ENCODE measurements at places on chromosomes 7 and 10. TPM values are rescaled to one million over a fixed set of nuclear protein-coding genes. Genes with fewer than 3 reads are reported as not detected.
A peak's percentile ranks its signal among the peaks of the same experiment; 100 is the strongest.

- DNase-seq = peak; percentile 94
- peaks cover 10% of the 10 kb centered on the region for H3K4me1 ChIP-seq
- H3K27me3 ChIP-seq = peaks cover 9% of the 10 kb centered on the region
- no peaks in the 10 kb centered on the region for H3K36me3 ChIP-seq
Measured at GRCh38 chr10:46558392-46559185, 2.1 kb upstream of the GPRIN2 start.

DNA sequence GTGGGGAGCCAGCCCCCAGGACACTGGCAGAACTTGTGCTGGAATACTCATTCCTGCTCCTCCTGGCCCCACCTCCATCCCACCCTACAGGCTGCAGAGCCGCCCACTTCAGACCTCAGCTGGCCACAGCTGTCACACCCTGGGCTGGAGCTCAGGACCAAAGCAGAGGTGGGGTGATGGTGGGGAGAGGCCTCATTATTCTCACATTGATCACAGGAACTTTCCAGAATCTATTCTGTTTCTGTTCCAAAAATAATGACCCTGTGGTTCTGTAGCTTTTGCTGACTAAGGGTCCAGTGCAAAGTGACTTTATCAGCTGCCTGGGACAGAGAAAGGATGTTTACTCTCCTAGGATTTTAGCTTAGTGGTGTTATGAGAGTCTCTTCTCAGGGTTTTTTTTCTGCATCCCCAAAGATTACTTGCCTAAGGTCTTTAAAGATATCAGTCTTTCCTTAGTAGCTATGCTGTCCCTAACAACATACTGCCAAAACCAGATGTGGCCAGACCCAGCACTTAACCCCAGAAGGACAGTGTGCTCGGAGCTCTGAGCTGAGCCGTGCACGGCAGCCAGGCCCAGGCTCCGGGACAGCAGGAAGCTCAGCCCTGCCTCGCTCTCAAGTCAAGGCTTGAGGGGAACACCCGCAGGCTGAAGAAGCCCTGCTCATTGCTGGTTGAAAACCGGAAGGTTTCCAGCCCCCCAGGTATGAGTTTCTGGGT lies 223.3 kb downstream of the MLLT10 start:
- H3K4me3 ChIP-seq = no peak overlapping the region
- peaks cover 14% of the 10 kb centered on the region for H3K36me3 ChIP-seq
- DNase-seq = no peak
- no peaks in the 10 kb centered on the region for H3K27me3 ChIP-seq

DNA sequence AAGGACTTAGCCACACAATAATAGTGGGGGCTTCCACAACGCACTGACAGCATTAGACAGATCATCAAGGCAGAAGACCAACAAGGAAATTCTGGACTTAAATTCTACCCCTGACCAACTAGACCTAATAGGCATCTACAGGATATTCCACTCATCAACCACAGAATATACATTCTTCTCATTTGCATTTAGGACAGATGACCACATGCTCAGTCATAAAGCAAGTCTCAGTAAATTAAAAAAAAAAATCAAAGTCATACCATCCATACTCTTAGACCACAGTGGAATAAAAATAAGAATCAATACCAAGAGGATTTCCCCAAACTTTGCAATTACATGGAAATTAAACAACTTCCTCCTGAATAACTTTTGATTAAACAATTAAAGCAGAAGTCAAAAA lies 155.9 kb downstream of the CDK14 start:
- H3K27me3 ChIP-seq = no peaks in the 10 kb centered on the region
- H3K4me3 ChIP-seq = no peak overlapping the region
- no peak for DNase-seq
- no peak overlapping the region for H3K27ac ChIP-seq
- H3K36me3 ChIP-seq = peaks cover 11% of the 10 kb centered on the region

DNA sequence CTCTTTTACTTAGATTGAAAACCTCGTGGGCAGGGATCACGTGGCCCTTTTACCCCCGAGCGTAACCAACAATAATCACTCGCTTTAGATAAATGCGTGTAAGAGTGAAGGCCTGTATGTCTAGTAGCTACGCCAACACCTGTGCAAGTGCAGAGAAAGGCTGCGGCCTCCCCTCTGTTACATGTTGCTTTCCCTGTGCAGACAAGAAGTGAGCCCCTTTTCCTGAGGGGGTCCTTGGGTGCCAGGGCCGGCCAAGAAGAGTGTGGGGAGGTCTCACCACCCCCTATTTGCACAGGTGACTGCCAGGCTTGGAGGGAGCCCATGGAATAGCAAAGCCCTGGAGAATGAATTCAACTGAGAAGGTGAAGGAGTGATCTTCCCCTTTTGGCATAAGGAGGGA lies 35.6 kb upstream of the CNPY1 start:
- H3K27me3 ChIP-seq = peaks cover 54% of the 10 kb centered on the region
- H3K4me3 ChIP-seq = no peak overlapping the region
- peaks cover 9% of the 10 kb centered on the region for H3K4me1 ChIP-seq
- no peak for DNase-seq
- H3K36me3 ChIP-seq = no peaks in the 10 kb centered on the region

- peak; percentile 90 for DNase-seq
- no peak overlapping the region for H3K4me3 ChIP-seq
- H3K27ac ChIP-seq = no peak overlapping the region
- peaks cover 9% of the 10 kb centered on the region for H3K36me3 ChIP-seq
Measured at GRCh38 chr7:98217623-98218582, 6.7 kb downstream of the BHLHA15 start.

DNA sequence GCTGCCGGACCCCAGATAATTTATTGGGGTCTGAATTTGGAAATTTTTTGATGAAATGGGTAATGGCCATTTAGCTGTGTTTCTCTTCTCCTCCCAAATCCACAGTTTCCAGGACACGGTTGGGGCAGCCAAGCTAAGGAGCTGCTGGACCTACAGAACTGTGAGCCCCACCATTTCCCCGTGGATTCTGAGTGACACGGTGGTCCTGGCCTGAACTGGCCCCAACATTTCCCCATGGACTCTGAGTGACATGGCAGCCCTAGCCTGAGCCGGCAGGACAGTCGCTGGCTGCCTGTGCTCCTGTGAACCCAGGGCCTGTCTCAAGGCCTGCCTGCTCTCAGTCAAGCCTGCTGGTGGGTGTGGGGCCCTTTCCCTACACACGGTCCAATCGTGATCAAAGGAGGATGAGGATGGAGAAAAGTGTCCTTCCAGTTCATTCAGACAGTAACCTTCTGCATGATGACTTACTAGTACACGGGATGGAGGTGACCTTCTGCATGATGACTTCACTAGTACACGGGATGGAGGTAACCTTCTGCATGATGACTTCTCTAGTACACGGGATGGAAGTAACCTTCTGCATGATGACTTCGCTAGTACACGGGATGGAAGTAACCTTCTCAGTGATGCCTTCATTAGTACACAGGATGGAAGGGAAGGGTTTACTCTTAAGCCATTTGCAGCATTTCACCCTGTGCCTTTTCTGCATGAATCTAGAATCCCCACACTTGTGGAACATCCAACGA lies 359.9 kb downstream of the GLRX3 start:
- no peak for DNase-seq
- H3K4me3 ChIP-seq = no peak overlapping the region
- H3K36me3 ChIP-seq = no peaks in the 10 kb centered on the region

DNA sequence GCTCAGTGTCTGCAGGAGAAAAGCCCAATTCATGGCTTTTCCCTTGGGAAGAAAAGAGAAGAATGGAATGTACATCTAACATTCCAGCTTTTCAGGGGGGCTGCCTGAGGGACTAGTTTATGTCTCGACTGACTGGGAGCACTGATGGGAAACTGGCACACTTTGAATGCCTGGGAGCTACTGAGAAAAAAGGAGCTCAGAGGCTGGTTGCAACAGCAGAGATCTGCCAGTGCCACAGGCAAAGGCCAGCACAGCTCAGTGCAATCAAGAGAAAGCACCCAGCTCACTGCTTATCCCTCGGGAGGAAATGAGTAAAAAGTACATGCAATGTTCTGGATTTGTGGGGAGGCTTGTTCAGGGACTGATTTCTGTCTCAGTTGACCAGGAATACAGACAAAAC lies 226.2 kb downstream of the COBL start:
- H3K27me3 ChIP-seq = peaks cover 8% of the 10 kb centered on the region
- peaks cover 9% of the 10 kb centered on the region for H3K36me3 ChIP-seq
- peak overlapping the region; percentile 87 for H3K27ac ChIP-seq
- H3K4me1 ChIP-seq = peaks cover 28% of the 10 kb centered on the region
- H3K4me3 ChIP-seq = no peak overlapping the region

- H3K27me3 ChIP-seq = no peaks in the 10 kb centered on the region
- H3K36me3 ChIP-seq = peaks cover 1% of the 10 kb centered on the region
- no peak overlapping the region for H3K27ac ChIP-seq
- no peak for DNase-seq
- peaks cover 39% of the 10 kb centered on the region for H3K4me1 ChIP-seq
- H3K4me3 ChIP-seq = no peak overlapping the region
Measured at GRCh38 chr10:24706479-24707118, 17.1 kb downstream of the ARHGAP21 start.

DNA sequence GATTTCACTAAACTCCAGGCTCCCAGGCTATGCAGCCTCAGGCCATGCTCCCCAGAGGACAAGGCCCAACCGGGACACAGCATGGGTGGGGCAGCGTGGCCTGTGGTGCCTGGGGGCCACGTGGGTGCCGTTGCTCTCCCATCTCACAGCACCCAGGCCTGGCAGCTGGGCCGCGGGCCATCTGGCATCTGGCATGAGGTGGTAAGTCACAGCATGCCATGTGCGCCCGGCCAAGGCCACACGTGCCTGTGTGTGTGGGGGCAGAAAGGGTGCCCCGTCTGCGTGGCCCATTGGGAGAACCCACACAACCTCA lies 204.1 kb downstream of the EBF3 start:
- H3K27ac ChIP-seq = no peak overlapping the region
- no peaks in the 10 kb centered on the region for H3K27me3 ChIP-seq
- H3K4me3 ChIP-seq = no peak overlapping the region
- H3K36me3 ChIP-seq = no peaks in the 10 kb centered on the region
- H3K4me1 ChIP-seq = no peaks in the 10 kb centered on the region
- DNase-seq = peak; percentile 87

GRCh38 chr10:95305606-95306317 lies 15.0 kb upstream of the PDLIM1 start:
- peaks cover 1% of the 10 kb centered on the region for H3K27me3 ChIP-seq
- no peak for DNase-seq
- no peaks in the 10 kb centered on the region for H3K36me3 ChIP-seq
- no peak overlapping the region for H3K4me3 ChIP-seq
- H3K4me1 ChIP-seq = peaks cover 33% of the 10 kb centered on the region

GRCh38 chr10:16999665-17000451 lies 129.8 kb downstream of the CUBN start:
- no peaks in the 10 kb centered on the region for H3K27me3 ChIP-seq
- H3K27ac ChIP-seq = peak overlapping the region; percentile 99
- H3K36me3 ChIP-seq = no peaks in the 10 kb centered on the region
- no peak for DNase-seq
- H3K4me3 ChIP-seq = peak overlapping the region; percentile 4
- peaks cover 82% of the 10 kb centered on the region for H3K4me1 ChIP-seq

- H3K4me3 ChIP-seq = peak within 1 kb of the TSS; percentile 87
- H3K27ac ChIP-seq = peak within 1 kb of the TSS; percentile 88
- H3K4me1 ChIP-seq = peaks cover 52% of the 10 kb centered on the region
Measured at GRCh38 chr7:42236976-42237810, at the start of gene GLI3. GLI3 (minus strand) TSS chr7:42237209; CDS start chr7:42223253, 13,956 bp downstream.

DNA sequence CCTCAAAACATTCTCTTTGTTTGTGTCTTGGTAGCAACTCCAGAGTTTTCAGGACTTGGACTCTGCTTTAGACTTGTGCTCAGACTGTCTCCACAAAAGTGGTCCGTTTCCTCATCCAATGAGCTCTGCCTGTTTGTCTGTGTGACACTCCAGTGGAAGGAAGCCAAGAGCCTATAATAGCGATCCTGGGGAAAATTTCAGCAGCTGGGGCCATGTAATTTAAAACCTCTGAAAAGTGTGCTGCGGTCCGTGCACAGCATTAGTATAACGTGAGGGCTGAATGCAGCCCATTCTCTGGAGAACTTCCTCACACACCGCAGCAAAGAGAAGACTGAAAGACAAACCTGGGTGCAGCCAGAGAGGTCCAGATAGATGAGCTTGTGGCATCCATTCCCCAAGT lies at the start of gene LRRC17:
LRRC17 (plus strand) TSS at position 259 of the 400 bp plus-strand sequence. CDS start 20,914 bp downstream, outside the sequence.
- H3K4me1 ChIP-seq = peaks cover 46% of the 10 kb centered on the region
- no peaks in the 10 kb centered on the region for H3K36me3 ChIP-seq
- H3K27ac ChIP-seq = peak within 1 kb of the TSS; percentile 91
- peak within 1 kb of the TSS; percentile 72 for H3K4me3 ChIP-seq

GRCh38 chr7:103132995-103133688 lies 15.8 kb downstream of the NAPEPLD start:
- peaks cover 29% of the 10 kb centered on the region for H3K4me1 ChIP-seq
- H3K36me3 ChIP-seq = peaks cover under 1% of the 10 kb centered on the region
- DNase-seq = no peak
- no peak overlapping the region for H3K4me3 ChIP-seq

GRCh38 chr10:90461437-90462155 lies 396.2 kb downstream of the HTR7 start:
- DNase-seq = no peak
- peaks cover under 1% of the 10 kb centered on the region for H3K27me3 ChIP-seq
- H3K36me3 ChIP-seq = no peaks in the 10 kb centered on the region
- H3K4me3 ChIP-seq = no peak overlapping the region

GRCh38 chr10:27743012-27743876 lies 2.4 kb downstream of the MKX start:
- DNase-seq = peak; percentile 95
- H3K27ac ChIP-seq = peak overlapping the region; percentile 94
- peak overlapping the region; percentile 84 for H3K4me3 ChIP-seq
- peaks cover 2% of the 10 kb centered on the region for H3K36me3 ChIP-seq
- peaks cover 30% of the 10 kb centered on the region for H3K4me1 ChIP-seq

DNA sequence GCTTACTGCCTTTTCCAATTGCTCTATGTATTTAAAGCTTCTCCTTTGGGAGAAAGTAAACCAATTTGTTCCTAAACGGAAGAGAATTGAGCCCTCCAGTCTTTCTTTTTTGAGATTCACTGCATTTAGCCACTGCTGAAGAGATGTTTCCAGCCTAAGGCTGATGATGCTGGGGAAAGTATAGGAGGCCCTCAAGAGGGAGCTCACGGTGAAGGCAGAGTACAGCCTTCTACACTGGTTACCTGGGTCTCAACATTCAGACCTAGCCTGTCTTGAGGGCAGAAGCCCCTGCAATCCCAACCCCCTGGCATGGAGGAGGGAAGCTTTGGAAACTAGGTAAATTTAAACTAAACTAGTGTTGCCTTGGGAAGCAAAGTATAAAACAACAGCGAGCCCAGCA lies 316.7 kb upstream of the TPK1 start:
- H3K36me3 ChIP-seq = no peaks in the 10 kb centered on the region
- no peak for DNase-seq
- no peak overlapping the region for H3K27ac ChIP-seq
- H3K4me1 ChIP-seq = no peaks in the 10 kb centered on the region
- H3K4me3 ChIP-seq = no peak overlapping the region

- H3K36me3 ChIP-seq = no peaks in the 10 kb centered on the region
- no peak overlapping the region for H3K27ac ChIP-seq
- H3K4me1 ChIP-seq = peaks cover 4% of the 10 kb centered on the region
- peak; percentile 53 for DNase-seq
- H3K27me3 ChIP-seq = peaks cover 36% of the 10 kb centered on the region
Measured at GRCh38 chr7:1672851-1673486, 2.9 kb downstream of the ELFN1 start.

ZNF467 gene
- total RNA-seq = 2.3 TPM

CCL24 gene
- not detected for total RNA-seq

LRMDA gene
- total RNA-seq = 3.5 TPM

DDC gene
- total RNA-seq = not detected

HOXA2 gene
- 8.3 TPM for total RNA-seq

TMEM243 gene
- 22.5 TPM for total RNA-seq

MYOZ1 gene
- total RNA-seq = 18.4 TPM

ATOH7 gene
- not detected for total RNA-seq

NUTM2A gene
- 1.1 TPM for total RNA-seq

HTR5A gene
- not detected for total RNA-seq

ARMC10 gene
- 22.6 TPM for total RNA-seq

CLCN1 gene
- not detected for total RNA-seq

SPDYE16 gene
- not detected for total RNA-seq

TUBB8 gene
- 0.22 TPM for total RNA-seq

PON3 gene
- not detected for total RNA-seq

TMEM60 gene
- total RNA-seq = 15.3 TPM

TRIL gene
- 0.92 TPM for total RNA-seq

WIPF3 gene
- 0.51 TPM for total RNA-seq
